ENCODE measurements at places on chromosomes 4 and X.

GRCh38 chrX:154019633-154020528, at the start of gene IRAK1:
TSS of gene IRAK1 (minus strand) at chrX:154019902. CDS start at chrX:154019812, 90 bp downstream.
- no peak for DNase-seq
- peak within 1 kb of the TSS; percentile 49 for H3K4me3 ChIP-seq
- no peaks in the 10 kb centered on the region for H3K27me3 ChIP-seq

DNA sequence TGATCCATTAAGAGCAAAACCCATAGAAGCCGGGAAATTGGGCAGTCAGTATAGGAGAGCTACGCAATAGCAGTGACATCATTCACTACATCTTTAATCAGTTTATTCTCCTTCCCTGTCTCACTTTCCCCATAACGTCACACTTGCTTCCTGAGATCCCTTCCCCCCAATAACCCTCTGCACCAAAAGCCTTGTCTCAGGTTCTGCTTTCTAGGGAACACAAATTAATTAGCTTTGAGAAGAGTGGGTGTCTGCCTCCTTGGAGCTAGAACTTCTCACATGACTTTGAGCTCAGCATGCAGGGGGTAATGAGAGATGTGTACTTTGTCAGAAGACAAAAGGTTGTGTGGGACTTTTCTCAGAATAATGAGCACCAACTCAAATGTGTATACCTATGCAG, 128.3 kb upstream of the MAOA start:
- no peaks in the 10 kb centered on the region for H3K4me1 ChIP-seq
- H3K27ac ChIP-seq, result no peak overlapping the region
- H3K4me3 ChIP-seq, result no peak overlapping the region
- H3K27me3 ChIP-seq, result no peaks in the 10 kb centered on the region

DNA sequence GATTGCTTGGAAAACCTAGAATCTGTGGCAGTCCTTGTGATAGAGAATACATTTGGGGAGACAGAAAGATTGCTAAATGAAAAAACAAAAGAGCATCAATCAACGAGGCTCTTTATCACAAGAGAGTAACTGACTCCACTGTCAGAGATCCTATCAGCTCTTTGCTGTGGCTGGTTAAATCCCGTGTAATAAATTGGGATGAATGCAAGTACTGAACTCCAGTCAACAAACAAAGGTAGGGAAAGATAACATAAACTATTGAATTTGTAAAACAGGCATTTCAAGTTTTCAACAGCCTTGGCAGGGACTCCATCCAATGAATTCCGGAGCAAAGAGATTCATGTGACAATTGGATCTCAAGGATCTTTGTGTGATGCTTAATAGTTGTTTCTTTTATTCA, 21.3 kb downstream of the MMRN1 start:
- H3K36me3 ChIP-seq, result no peaks in the 10 kb centered on the region
- H3K27ac ChIP-seq, result no peak overlapping the region
- H3K4me3 ChIP-seq, result no peak overlapping the region
- no peaks in the 10 kb centered on the region for H3K4me1 ChIP-seq

- H3K27ac ChIP-seq, result no peak overlapping the region
- H3K4me3 ChIP-seq, result no peak overlapping the region
- H3K4me1 ChIP-seq, result no peaks in the 10 kb centered on the region
- no peak for DNase-seq
- H3K27me3 ChIP-seq, result no peaks in the 10 kb centered on the region
- no peaks in the 10 kb centered on the region for H3K36me3 ChIP-seq
These were observed 276.7 kb upstream of the DIAPH2 start for GRCh38 chrX:96407981-96408380.

DNA sequence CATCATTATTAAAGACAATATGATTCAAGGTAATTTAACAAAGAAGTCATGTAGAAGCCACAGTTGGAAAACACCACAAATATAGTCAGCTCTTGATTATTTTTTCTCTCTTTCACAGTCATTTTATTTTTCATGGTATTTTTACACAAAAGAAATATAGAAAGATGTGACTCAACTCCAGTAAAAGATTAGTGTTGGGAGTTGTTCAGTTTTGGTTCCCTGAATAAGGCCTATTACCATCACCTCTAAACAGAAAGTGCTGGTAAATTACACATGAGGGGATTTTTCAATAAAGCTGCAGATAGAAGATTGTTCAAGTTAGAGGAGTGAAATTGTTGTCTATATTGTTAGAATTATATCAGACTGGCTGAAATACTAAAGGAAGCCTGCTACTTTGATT, 107.0 kb downstream of the DDIT4L start:
- H3K4me3 ChIP-seq, result no peak overlapping the region
- no peaks in the 10 kb centered on the region for H3K36me3 ChIP-seq
- H3K27ac ChIP-seq, result no peak overlapping the region
- H3K4me1 ChIP-seq, result peaks cover 3% of the 10 kb centered on the region

DNA sequence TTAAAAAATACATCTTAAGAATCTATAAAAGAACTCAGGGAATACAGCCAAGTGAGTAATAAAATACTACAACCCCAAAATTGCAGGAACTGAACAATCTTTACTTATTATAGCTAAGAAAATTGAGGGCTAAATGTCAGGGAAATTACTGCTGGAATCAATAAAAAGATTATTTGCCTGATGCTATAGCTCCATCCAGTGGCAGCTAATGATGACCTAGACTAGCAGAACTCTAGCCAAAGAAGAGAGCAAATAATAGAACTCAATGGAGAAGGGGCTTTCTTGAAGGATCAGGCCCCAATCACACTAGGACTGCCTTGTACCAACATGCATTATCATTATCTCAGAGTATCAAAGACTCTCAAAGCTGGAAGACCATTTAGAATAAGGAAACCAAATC, 85.0 kb upstream of the FAM241A start:
- no peaks in the 10 kb centered on the region for H3K27me3 ChIP-seq
- no peak for DNase-seq
- H3K4me1 ChIP-seq, result no peaks in the 10 kb centered on the region
- H3K36me3 ChIP-seq, result no peaks in the 10 kb centered on the region

DNA sequence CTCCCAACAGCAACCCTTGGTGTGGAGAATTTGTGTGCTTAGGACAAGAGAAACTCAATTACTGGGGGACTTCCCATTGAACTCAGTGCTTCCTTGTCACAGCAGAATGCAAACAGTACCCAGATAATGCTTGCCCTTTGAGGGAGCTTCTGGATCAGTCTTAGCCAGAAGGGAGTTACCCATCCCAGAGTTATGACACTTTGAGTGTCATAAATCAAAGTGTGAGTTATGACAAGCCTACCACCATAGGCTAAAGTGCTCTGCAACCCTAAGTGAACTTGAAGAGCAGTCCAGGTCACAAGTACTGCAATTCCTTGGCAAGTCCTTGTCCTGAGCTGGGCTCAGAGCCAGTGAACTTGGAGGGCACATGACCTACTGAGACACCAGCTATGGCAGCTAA, 1513.9 kb upstream of the PCDH10 start:
- H3K27me3 ChIP-seq, result no peaks in the 10 kb centered on the region
- H3K4me1 ChIP-seq, result no peaks in the 10 kb centered on the region
- DNase-seq, result no peak
- H3K27ac ChIP-seq, result no peak overlapping the region
- H3K36me3 ChIP-seq, result no peaks in the 10 kb centered on the region

Data from T-cell (primary cell).